ENCODE measurements at places on chromosomes 3 and 15. TPM values are rescaled to one million over a fixed set of nuclear protein-coding genes. Genes with fewer than 3 reads are reported as not detected.

DNA sequence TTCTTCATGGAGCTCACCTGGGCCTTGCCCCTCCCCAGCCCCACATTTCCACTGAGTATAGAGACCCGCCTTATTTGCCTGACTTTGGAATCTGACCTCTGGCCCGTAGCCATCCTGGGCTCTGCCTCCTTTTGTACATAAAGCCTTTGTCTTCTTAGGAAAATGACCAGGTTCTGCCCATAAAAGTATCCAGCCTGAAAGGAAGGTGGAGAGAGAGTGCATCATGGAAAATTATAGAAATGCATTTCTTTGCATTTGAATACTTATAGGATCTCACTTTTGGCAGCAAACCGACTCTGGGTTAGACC, 3.6 kb upstream of the SH2D7 start:
- DNase-seq: no peak

DNA sequence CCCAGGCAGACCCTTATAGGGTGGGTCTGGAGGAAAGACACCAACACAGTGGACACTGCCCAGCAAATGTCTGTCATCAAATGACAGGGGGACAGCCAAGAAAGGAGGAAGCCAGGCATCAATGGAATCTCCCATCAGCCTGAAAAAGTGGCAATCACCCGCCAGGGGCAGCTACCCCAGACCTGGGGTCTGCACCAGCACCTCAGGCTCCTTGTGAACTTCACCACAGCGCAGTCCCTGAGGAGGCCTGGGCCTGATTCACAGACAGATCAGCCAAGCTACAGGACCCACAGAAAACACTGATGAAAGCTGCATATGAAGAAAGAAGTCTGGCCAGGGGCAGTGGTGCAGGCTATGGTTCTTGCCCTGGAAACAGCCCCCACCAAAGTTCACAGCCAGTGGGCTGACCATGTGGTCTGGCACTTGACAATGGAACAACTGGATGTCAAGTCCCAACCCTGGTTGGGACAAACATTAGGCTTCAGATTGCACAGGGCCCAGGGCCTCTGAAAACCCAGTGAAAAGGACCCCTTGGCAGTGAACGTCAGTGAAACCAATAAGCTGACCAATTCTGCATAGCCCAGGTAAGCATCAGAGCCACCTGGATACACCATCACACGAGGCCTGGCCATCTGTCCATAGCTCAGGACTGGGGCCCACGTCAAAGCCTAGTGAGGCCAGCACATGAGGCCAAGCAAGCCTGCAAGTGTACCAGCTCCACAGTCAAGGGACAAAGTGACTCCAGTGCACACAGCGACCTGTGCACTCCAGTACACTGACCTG, 29.1 kb downstream of the ALS2CL start:
- DNase-seq: no peak

GRCh38 chr3:97131476-97131875, 317.1 kb downstream of the EPHA6 start:
- DNase-seq: no peak

DNA sequence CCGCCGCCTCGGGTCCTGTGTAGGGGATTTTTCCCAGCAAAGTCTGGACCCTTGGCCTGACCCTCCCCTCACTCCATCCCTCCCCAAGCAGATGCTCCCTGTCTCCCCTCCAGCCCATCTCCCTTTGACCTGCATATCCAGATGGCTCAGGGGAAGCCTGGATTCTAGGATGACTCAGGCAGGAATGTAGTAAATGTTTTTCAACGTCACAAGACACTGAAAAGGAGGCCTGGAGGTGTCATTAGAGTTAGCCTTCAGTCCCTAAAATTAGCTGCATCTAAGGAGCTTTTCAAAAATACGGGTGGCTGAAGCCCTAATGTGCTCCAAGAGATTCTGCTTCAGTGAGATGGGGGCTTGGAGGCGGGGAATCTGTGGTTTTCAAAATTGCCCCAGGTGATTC, 7.2 kb downstream of the ACAN start:
- no peak for DNase-seq

DNA sequence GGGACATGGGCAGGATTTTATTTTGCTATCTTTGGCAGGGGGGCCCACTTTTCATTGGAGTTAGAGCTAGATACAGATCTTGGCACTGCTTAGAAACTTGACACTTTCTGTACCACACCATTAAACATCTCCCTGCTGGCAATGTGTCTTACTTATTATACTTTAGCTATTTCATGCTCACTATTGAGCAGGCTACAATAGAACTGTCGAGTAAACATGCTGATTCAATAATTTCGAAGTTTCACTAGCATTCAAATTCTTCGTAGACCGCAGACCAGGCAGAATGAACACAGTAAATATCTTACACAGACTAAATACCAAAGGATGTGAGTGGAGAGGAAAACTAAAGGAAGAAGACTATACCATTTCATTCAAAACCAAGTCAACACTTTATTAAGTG, 180.8 kb downstream of the UNC13C start:
- DNase-seq: no peak

DNA sequence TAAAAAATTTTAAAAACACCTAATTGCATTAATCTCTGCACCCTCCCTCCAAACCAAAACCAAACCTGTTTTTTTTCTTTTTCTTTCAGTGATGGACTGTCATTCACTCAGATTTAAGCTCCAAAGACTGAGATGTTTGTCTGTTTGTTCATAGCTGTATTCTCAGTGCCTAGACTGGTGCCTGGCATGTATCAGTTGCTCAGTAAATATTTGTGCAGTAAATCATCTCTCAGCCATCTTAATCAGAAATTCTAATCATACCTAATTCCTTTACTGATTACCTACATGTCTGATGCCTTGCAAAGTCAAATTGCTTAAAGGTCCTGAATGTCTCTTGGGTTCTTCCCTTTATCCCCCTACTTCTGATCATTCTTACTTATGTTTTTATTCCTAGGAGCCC, 138.8 kb downstream of the ZNF609 start:
- DNase-seq: no peak

- no peak for DNase-seq
Observed at GRCh38 chr3:72334681-72335457, 513.4 kb downstream of the SHQ1 start.

DNA sequence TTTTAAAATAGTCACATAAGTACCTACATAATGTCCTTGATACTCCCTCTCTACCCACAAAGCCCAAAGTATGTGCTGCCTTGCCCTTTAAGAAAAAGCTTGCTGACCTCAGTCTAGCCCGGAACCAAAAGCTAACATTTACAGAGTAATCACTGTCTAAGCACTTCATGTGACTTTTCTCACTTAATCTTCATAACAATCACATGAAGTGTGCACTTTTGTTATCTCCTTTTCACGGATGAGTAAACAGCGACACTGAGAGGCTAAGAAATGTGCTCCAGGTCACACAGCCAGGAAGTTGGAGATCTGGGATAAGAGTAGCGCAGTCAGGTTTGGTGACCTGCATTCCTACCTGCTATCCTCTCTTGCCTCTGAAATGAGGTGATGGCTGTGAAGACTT, 194.0 kb downstream of the ITPR1 start:
- no peak for DNase-seq

- DNase-seq: no peak
Observed at GRCh38 chr3:125128861-125129501, 73.2 kb upstream of the HEG1 start.

DNA sequence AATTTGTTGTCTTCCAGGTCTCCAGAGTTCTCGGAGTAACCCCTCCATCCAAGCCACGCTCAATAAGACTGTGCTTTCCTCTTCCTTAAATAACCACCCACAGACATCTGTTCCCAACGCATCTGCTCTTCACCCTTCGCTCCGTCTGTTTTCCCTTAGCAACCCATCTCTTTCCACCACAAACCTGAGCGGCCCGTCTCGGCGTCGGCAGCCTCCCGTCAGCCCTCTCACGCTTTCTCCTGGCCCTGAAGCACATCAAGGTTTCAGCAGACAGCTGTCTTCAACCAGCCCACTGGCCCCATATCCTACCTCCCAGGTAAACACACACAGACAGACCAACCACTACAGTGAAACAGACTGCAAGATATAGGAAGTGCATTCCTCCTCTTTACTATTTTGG, 87.9 kb upstream of the BLM start:
- DNase-seq: no peak

DNA sequence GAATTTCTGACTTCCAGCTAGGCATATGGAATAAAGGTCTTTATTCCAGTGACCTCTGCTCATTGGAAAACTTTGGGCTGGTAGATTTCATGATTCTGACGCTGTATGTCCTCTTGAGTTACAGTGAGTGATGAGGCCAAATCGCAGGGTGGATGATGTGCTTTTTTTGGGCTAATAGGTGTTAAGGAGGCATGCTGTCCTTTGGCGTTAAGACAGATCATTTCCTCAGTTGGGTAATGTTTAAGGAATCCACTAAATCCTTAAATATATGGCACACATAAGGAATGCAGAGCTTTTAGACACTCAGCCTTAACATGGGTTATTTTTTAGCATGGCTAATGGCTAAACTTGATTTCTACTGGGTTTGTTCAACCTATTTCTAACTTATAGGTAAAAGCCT, 87.9 kb downstream of the LPP start:
- no peak for DNase-seq

GRCh38 chr3:33919312-33920120, 121.1 kb downstream of the PDCD6IP start:
- no peak for DNase-seq

GRCh38 chr3:102619361-102619760, 184.5 kb downstream of the ZPLD1 start:
- DNase-seq: no peak

DNA sequence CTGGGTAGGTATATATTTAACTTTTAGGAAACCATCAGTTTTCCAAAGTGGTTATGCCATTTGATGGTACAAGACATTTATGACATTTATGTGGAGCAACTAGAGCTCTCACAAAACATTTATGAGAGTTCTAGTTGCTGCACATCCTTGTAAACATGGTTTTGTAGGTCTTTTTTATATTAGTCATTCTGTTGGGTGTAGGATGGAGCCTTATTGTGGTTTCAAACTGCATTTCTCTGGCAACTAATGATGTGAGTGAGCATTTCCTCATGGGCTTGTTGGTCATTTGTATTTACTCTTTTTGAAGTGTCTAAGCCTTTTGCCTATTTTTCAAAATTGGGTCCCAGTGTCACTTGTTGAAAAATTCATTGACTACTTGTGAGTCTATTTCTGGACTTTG, 45.7 kb upstream of the MGLL start:
- no peak for DNase-seq

- DNase-seq: no peak
Observed at GRCh38 chr3:6799264-6799915, 61.5 kb upstream of the GRM7 start.

DNA sequence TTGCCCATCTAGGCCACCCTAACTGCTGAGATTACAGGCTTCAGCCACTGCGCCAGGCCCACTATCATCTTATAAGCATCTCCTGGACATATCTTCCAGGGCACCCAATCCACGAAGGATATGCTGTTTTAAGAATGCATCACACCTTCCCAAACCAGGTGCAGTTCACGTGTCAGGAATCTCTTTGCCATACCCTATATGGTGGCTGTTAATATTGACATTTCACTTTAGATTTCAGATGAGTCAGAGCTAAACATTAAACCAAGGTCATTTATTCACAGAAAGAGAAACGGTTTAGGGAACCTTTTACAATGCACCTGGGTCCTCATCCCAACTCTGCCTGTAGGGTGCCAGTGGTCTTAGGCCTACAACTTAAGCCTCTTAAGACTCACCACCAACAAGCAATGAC, 85.7 kb downstream of the TBL1XR1 start:
- no peak for DNase-seq

DNA sequence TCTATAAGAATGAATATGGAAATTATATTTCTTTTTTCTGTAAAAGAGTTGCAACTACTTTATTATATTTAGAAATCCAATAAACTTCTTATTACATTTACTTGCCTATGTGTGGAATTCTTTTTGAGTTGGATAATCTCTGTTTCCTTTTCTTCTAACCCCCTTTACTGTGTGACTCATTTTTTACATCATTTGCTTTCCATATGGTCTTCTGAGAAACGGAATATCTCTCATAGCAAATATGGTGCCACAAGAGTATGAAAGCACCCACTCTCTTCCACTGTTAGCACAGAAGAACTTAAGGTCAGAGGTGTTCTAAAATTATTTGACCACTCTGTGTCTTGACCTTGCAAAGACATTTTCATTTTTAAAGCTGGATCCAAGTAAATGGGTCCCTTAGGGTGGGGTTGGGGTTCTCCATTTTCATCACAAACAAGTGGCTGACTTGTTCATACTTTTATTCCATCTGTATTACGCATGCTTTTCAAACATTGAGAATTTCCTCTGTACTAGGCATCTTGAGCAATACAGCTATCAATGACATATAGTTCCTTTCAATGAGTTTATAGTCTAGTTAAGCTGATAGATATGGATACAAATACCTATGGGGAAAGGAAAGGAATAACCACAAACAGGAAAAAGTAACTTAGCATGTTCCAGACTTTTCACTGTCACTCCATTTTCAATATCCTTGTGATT, 281.1 kb upstream of the TPRG1 start:
- no peak for DNase-seq

DNA sequence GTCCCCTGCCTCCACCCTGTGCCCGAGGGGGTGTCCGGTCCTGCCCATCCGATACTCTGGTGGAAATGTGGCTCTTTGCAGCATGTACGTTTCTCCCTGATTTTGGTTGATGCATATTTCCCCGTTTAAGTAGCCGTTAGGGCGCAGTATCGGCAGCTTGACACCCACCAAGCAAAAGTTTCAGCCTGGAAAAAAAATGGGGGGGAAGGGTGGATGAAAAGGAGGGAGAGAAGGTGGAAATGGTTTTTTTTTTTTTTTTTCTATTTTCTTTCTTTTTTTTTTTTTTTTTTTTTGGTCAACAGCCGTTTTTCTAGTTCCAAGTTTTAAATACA, 1.3 kb downstream of the RAP2B start:
- no peak for DNase-seq

The RCN2 gene
- 51.4 TPM for total RNA-seq

The ZBTB20 gene
- 112 TPM for total RNA-seq

The SYNPR gene
- not detected for total RNA-seq

The SLCO2A1 gene
- total RNA-seq: 115 TPM

The PLA1A gene
- 20.8 TPM for total RNA-seq

The LRRC58 gene
- total RNA-seq: 27.9 TPM

The FGF7 gene
- 63.6 TPM for total RNA-seq

The TNNC1 gene
- 3.0 TPM for total RNA-seq
